ENCODE measurements at places on chromosomes 12 and 14. TPM values are rescaled to one million over a fixed set of nuclear protein-coding genes. Genes with fewer than 3 reads are reported as not detected.

Gene IAPP
- total RNA-seq: not detected

Gene DHRS4
- total RNA-seq: 37.4 TPM

Gene SLC17A8
- 0.49 TPM for total RNA-seq

Gene ARHGDIB
- 169 TPM for total RNA-seq

Gene DTX1
- total RNA-seq: 5.8 TPM

Gene MDM2
- 100.0 TPM for total RNA-seq

Gene MORN3
- total RNA-seq: 0.69 TPM

Gene GPD1
- total RNA-seq: 68.3 TPM

Gene RHOJ
- 7.0 TPM for total RNA-seq

Gene KLRC3
- not detected for total RNA-seq

Gene SLC7A7
- 99.9 TPM for total RNA-seq

Gene ZDHHC22
- not detected for total RNA-seq

Gene CLEC6A
- 0.76 TPM for total RNA-seq

Gene ENDOU
- total RNA-seq: 1.2 TPM

Gene TSPAN19
- total RNA-seq: 3.2 TPM

Gene IGF1
- 23.9 TPM for total RNA-seq

Gene USP44
- total RNA-seq: 4.2 TPM

Gene SERPINA5
- total RNA-seq: not detected

Gene CCDC175
- not detected for total RNA-seq

Gene A2M
- 1,196 TPM for total RNA-seq

Gene KCNA5
- total RNA-seq: 0.79 TPM

Gene ADAM21
- total RNA-seq: not detected

Gene E2F7
- total RNA-seq: 0.91 TPM

Gene FAM234B
- 8.4 TPM for total RNA-seq

Gene B4GALNT3
- 28.0 TPM for total RNA-seq

Gene MYH6
- not detected for total RNA-seq

Gene PYGL
- 51.1 TPM for total RNA-seq

Gene NRXN3
- 9.4 TPM for total RNA-seq

Gene KLRG1
- not detected for total RNA-seq

Gene P2RX2
- not detected for total RNA-seq

Gene TMED8
- 20.6 TPM for total RNA-seq

Gene CLEC4A
- total RNA-seq: 5.1 TPM

Gene TMEM179
- not detected for total RNA-seq

Gene GLIPR1L1
- total RNA-seq: not detected

Gene CABP1
- total RNA-seq: not detected

Gene ATP5F1B
- 318 TPM for total RNA-seq

Gene SERPINA1
- 783 TPM for total RNA-seq

Gene PLEKHD1
- total RNA-seq: 1.4 TPM

Gene CAPS2
- total RNA-seq: 7.7 TPM

Data from upper lobe of left lung (tissue), 6 donors.